ENCODE measurements at places on chromosomes 16 and 17.

DNA sequence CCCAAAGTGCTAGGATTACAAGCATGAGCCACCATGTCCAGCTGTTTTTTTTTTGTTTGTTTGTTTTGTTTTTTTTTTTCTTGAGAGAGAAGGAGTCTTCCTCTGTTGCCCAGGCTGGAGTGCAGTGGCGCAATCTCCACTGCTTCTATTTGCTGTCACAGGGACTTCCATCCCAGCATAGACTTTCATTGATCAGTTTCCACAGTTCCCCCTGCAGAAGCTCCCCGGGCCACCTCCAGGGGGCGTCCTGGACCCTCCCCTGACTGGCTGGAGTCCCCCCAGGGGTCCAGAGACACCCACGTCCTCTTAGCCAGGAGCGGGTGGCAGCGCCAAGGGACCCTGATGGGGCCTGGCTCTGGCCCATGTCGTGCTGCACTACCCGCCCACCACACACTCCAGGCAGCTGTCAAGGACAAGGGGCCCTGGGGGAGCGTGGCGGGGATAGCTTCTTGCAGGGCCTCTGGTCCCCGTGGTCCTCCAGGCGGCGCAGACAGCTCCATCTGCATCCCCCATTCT, 3.1 kb upstream of the NPW start:
- H3K4me1 ChIP-seq: no peaks in the 10 kb centered on the region
- H3K27me3 ChIP-seq: peaks cover 47% of the 10 kb centered on the region
- H3K27ac ChIP-seq: no peak overlapping the region
- H3K4me3 ChIP-seq: no peak overlapping the region
- DNase-seq: no peak

- no peaks in the 10 kb centered on the region for H3K4me1 ChIP-seq
- no peak overlapping the region for H3K4me3 ChIP-seq
These were observed 69.0 kb downstream of the HS3ST2 start for GRCh38 chr16:22882981-22883380.

DNA sequence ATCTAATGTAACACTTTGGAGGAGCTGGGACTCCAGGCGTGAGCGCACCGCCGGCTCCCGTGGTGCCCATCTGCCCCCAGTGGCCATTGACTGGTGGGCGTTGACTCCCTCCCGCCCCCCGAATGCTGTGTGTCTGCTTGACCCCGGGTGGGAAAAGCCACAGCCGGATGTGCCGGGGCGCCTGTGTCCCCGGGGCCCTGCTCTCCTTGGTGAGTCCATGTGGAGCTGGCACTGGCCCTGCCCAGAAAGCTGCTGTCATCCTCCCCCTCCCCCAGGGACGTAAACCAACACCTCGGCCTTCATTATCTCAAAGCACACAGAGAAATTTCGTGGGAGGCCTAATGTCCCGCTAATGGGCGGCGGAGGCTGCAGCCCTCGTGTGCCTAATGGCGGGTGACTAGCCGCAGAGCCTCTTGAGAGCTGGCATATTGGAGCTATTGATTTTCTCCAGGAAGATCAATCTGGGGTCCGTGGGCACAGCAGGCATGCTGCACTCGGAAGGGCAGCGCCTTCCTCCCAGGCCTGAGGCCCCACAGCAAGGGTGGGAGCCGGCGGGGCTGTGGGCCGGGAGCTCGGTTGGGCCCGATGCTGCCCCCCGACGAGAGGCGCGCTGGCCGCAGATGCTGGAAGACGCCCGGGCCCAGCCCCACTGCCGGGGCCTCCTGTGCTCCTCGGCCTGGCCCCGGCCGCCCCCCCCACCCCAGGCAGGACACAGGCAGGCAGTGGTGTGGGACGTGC, 4.0 kb upstream of the PERCC1 start:
- H3K4me3 ChIP-seq: no peak overlapping the region
- H3K36me3 ChIP-seq: no peaks in the 10 kb centered on the region
- H3K4me1 ChIP-seq: peaks cover 3% of the 10 kb centered on the region

GRCh38 chr16:27430923-27431484, 29.0 kb downstream of the IL21R start:
- H3K4me1 ChIP-seq: peaks cover 4% of the 10 kb centered on the region
- DNase-seq: no peak
- H3K4me3 ChIP-seq: no peak overlapping the region
- no peaks in the 10 kb centered on the region for H3K27me3 ChIP-seq
- no peak overlapping the region for H3K27ac ChIP-seq

DNA sequence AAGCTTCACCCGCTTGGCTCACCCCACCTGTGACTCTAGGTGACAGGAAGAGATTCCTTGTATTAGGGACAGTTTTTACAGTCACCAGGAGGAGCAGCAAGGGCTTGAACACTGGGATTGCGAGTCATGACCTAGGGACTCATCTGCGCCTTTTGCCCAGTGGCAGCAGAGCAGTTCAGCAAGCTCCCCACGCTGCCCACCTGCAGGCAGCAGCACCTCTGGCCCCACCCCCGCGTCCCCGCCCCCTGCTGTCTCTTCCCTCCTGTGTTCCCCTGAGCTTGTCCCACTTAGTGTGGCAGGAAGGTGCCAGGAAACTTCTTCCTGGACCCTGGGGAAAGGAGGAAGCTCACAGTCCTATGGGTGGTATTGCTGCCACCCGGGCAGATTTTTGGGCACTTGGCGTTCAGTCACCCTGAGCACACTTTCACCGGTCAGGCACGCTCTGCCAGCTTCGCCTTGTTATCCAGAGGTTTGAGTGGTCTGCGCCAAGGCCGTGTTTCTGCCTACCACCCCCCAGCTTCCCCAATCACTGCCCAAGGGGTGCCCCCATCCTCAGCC, 8.7 kb downstream of the MMP15 start:
- H3K36me3 ChIP-seq: no peaks in the 10 kb centered on the region
- no peak overlapping the region for H3K27ac ChIP-seq
- H3K27me3 ChIP-seq: no peaks in the 10 kb centered on the region
- H3K4me3 ChIP-seq: no peak overlapping the region

DNA sequence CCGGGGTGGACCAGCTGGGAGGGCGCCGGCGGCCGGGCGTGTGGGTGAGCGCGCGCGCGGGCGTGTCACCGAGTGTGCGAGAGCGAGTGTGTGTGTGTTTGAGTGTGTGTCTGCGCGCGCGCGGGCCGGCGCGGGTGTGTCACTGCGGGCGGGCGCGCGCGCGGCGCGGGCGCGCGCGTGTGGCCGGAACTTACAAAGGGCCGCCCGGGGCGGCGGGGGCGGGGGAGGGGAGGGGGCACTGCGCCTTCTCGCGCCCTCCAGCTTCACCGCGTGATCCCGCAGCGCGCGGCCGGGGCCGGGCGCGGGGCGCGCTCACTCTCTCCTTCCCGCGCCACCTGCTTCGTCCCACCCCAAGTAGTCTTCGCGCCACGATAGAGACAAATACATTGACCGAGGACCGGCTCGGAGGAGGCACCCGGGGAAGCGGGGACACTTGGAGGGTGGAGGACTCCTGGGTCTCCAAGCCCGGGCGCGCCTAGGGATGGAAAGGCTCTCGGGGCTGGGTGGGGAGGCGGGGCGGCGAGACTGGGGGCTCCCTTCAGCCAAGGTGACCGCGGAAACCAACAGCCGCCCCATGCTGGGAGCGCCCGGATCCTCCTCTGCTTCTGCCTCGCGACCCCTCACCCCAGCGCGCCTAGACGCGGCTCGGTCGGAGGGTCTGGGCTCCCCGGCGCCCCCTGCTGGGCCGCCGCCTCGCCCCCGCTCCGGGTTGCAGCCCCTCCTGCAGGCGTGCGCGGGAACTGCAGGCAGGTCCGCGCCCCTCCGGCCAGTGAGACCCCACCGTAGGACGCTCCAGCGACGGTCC, at the start of gene SRCIN1:
Gene SRCIN1 (minus strand): TSS at position 112 of the 805 bp plus-strand sequence. CDS start 247 bp downstream, outside the sequence.
- H3K27me3 ChIP-seq: peaks cover 96% of the 10 kb centered on the region
- peaks cover 16% of the 10 kb centered on the region for H3K4me1 ChIP-seq
- peak within 1 kb of the TSS; percentile 8 for H3K4me3 ChIP-seq
- DNase-seq: no peak
- H3K27ac ChIP-seq: no peak within 1 kb of the TSS
- H3K36me3 ChIP-seq: no peaks in the 10 kb centered on the region

DNA sequence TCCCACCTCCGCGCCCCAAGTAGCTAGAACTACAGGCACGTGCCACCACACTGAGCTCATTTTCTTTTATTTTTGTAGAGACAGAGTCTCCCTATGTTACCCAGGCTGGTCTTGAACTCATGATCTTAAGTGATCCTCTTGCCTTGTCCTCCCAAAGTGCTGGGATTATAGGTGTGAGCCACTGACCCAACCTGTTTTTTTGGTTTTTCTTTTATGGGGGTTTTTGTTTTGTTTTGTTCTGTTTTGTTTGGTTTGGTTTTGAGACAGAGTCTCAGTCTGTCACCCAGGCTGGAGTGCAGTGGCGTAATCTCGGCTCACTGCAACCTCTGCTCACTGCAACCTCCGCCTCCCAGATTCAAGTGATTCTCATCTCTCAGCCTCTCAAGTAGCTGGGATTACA, 16.4 kb downstream of the GID4 start:
- no peak overlapping the region for H3K4me3 ChIP-seq
- no peak for DNase-seq
- no peaks in the 10 kb centered on the region for H3K27me3 ChIP-seq
- H3K4me1 ChIP-seq: no peaks in the 10 kb centered on the region
- peaks cover 44% of the 10 kb centered on the region for H3K36me3 ChIP-seq
- H3K27ac ChIP-seq: no peak overlapping the region

DNA sequence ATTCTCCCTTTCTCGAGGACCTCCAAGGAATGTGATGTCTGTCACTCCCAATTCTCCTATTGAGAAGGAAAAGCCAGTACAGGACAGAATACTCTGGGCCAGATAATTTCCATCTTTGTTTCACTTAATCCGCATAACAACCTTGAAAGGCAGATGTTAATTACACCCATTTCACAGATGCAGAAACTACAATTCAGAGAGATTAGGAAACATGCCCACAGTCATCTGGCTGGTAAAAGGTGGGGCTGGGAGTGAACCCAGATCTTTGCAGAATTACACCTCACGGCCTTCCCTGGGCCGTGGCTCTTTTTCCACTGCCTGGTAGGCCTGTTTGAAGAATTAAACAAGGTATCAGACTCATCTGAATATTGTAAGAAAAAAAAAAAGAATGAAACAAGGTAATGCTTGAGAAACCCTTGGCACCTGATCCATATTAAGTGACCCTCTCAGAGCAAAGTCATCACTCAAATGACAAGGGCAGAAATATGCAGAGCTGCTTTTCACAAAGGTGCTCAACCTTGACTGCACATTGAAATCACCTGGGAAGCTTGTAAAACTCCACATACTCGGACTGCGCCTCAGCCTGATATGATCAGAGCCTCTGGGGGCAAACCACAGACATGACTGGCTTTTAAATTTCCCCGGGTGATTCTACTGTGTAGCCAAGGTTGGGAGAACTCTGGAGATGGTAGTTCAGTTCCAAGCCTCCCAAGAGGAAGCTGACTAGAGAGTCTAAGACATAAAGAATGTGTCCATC, 16.6 kb upstream of the G6PC1 start:
- no peak overlapping the region for H3K4me3 ChIP-seq
- H3K27ac ChIP-seq: no peak overlapping the region
- H3K36me3 ChIP-seq: no peaks in the 10 kb centered on the region
- H3K4me1 ChIP-seq: no peaks in the 10 kb centered on the region
- H3K27me3 ChIP-seq: no peaks in the 10 kb centered on the region
- no peak for DNase-seq

- H3K4me3 ChIP-seq: no peak overlapping the region
- H3K4me1 ChIP-seq: peaks cover 9% of the 10 kb centered on the region
- no peak for DNase-seq
- peaks cover 65% of the 10 kb centered on the region for H3K27me3 ChIP-seq
- H3K27ac ChIP-seq: no peak overlapping the region
These were observed 6.0 kb upstream of the TPPP3 start for GRCh38 chr16:67399218-67399733.

- H3K36me3 ChIP-seq: no peaks in the 10 kb centered on the region
- peaks cover 11% of the 10 kb centered on the region for H3K4me1 ChIP-seq
- no peak overlapping the region for H3K27ac ChIP-seq
- no peak for DNase-seq
- H3K4me3 ChIP-seq: no peak overlapping the region
These were observed 19.8 kb upstream of the CMIP start for GRCh38 chr16:81424771-81425170.

GRCh38 chr16:27977966-27978365, 85.5 kb downstream of the GSG1L start:
- no peaks in the 10 kb centered on the region for H3K4me1 ChIP-seq
- no peak overlapping the region for H3K4me3 ChIP-seq
- no peaks in the 10 kb centered on the region for H3K36me3 ChIP-seq
- no peak for DNase-seq

GRCh38 chr16:62225675-62226074, 189.4 kb upstream of the CDH8 start:
- H3K27me3 ChIP-seq: no peaks in the 10 kb centered on the region
- H3K4me1 ChIP-seq: no peaks in the 10 kb centered on the region
- H3K36me3 ChIP-seq: no peaks in the 10 kb centered on the region
- DNase-seq: no peak
- no peak overlapping the region for H3K4me3 ChIP-seq

GRCh38 chr16:50280932-50281331, 14.6 kb downstream of the ADCY7 start:
- H3K4me1 ChIP-seq: peaks cover 13% of the 10 kb centered on the region
- no peaks in the 10 kb centered on the region for H3K27me3 ChIP-seq
- H3K36me3 ChIP-seq: no peaks in the 10 kb centered on the region
- H3K27ac ChIP-seq: no peak overlapping the region

GRCh38 chr16:73275024-73275423, 227.1 kb upstream of the ZFHX3 start:
- DNase-seq: no peak
- H3K4me3 ChIP-seq: no peak overlapping the region
- H3K27me3 ChIP-seq: no peaks in the 10 kb centered on the region
- no peaks in the 10 kb centered on the region for H3K4me1 ChIP-seq
- no peaks in the 10 kb centered on the region for H3K36me3 ChIP-seq

- H3K4me1 ChIP-seq: peaks cover 11% of the 10 kb centered on the region
- no peak for DNase-seq
- no peaks in the 10 kb centered on the region for H3K27me3 ChIP-seq
- peaks cover 54% of the 10 kb centered on the region for H3K36me3 ChIP-seq
These were observed 341 bp downstream of the PCYT2 start for GRCh38 chr17:81910840-81911276.

DNA sequence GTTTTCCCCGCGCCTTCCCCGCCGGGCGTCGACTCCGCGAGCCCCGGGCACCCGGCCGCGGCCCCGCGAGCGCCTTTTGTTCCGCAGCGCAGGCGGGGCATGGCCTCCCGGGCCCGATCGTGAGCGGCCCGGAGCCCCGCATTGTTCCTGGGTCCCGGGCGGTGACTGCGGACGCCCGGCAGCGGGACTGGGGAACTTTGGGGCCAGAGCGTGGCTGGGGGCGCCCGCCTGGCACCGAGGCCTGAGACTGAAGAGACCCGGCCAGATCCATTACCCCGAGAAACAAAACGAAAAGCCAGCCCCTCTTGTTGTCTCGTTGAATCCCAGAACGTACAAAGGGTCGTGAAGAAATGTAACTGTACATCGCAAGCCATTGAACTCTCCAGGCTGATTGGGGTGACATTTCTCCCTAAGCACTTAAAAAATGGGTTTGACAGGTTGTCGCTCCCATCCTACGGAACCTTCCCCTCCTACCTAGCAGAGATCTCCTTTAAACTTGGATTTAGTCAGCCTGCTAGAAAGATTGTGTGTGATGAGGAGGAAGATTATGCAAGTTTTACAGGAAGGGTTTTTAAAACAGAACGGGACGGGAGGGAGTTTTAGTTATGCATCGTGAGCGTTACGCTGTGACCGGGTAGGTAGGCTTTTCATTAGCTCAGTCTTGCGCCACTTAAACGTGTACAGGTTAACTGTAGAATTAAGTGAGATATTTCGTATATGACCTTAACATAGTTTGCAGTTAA, 825 bp downstream of the METTL9 start:
- H3K4me1 ChIP-seq: peaks cover 11% of the 10 kb centered on the region
- H3K36me3 ChIP-seq: no peaks in the 10 kb centered on the region
- H3K27me3 ChIP-seq: no peaks in the 10 kb centered on the region
- peak; percentile 42 for DNase-seq
- H3K27ac ChIP-seq: peak overlapping the region; percentile 93

Data from thymus (tissue), 14 donors.